ENCODE measurements at places on chromosomes 4 and X.

- no peaks in the 10 kb centered on the region for H3K36me3 ChIP-seq
- no peak overlapping the region for H3K27ac ChIP-seq
- no peak overlapping the region for H3K4me3 ChIP-seq
- H3K27me3 ChIP-seq, result no peaks in the 10 kb centered on the region
- H3K4me1 ChIP-seq, result no peaks in the 10 kb centered on the region
- DNase-seq, result no peak
Observed at GRCh38 chrX:137067147-137067546, 33.4 kb upstream of the GPR101 start.

GRCh38 chr4:146842876-146843275 lies 102.8 kb downstream of the TTC29 start:
- H3K27ac ChIP-seq, result no peak overlapping the region
- DNase-seq, result no peak
- no peaks in the 10 kb centered on the region for H3K4me1 ChIP-seq
- H3K36me3 ChIP-seq, result no peaks in the 10 kb centered on the region
- no peak overlapping the region for H3K4me3 ChIP-seq

DNA sequence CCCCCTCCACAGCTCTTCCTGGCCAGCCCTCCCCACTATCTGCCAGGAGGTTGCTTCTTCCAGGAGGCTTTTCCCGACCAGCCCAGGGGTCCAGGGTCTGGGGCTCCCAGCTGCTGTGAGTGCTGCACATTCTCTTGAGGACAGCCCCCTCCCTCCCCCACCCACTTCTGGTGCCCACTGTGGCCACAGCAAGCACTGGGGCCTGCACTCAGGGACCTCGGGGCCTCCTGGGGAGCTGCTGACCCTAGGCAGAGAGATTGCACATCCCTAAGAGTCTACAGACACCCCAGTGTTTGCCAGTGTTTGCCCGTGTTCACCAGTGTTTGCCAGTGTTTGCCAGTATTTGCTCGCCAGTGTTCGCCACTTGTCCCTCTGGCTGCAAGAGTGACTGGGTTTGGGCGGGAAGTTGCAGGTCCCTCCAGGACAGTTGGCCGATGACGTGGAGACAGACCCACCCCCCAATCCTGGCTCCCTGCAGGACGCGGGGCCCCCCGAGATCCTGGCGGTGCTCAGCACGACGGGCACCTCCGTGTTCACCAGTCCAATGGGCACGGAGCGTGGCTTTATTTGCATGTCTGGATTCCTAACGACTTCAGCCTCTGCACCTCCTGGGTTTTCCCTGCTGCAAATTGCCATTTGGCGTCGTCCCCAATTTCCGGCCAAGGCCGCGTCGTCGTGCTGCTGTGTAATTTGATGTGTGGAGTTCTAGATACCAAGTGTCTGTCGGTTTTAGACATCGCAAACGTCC lies 87.5 kb upstream of the NKX1-1 start:
- no peak overlapping the region for H3K27ac ChIP-seq
- peaks cover 71% of the 10 kb centered on the region for H3K27me3 ChIP-seq
- no peaks in the 10 kb centered on the region for H3K4me1 ChIP-seq
- H3K36me3 ChIP-seq, result no peaks in the 10 kb centered on the region
- no peak overlapping the region for H3K4me3 ChIP-seq
- peak; percentile 57 for DNase-seq

GRCh38 chr4:20899591-20899990 lies 199.3 kb downstream of the PACRGL start:
- no peaks in the 10 kb centered on the region for H3K4me1 ChIP-seq
- DNase-seq, result no peak
- H3K27ac ChIP-seq, result no peak overlapping the region
- H3K36me3 ChIP-seq, result no peaks in the 10 kb centered on the region

- no peaks in the 10 kb centered on the region for H3K27me3 ChIP-seq
- H3K36me3 ChIP-seq, result no peaks in the 10 kb centered on the region
- DNase-seq, result no peak
- H3K4me3 ChIP-seq, result no peak overlapping the region
- H3K27ac ChIP-seq, result no peak overlapping the region
- H3K4me1 ChIP-seq, result no peaks in the 10 kb centered on the region
Observed at GRCh38 chrX:12412561-12412960, 274.3 kb downstream of the FRMPD4 start.

DNA sequence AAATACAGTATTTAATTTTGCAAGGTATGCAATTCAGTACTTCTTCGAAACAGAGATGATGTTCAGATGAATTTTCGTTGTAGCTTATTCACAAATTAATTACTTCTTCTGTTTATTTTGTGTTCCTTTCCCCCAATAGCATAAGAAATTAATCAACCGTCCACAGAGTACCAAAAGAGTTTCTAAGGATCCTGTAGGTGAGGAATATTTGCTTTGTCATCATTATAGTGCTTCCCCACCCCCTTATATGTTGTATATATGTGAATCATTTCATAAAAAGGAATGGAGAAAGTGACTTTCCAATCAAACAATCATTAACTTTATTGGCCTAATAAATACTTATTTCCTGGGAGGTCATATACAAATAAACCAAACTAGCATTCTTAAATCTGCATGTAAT lies 57.6 kb downstream of the DTHD1 start:
- DNase-seq, result no peak
- H3K27ac ChIP-seq, result no peak overlapping the region
- no peaks in the 10 kb centered on the region for H3K27me3 ChIP-seq
- H3K4me1 ChIP-seq, result no peaks in the 10 kb centered on the region
- H3K4me3 ChIP-seq, result no peak overlapping the region

DNA sequence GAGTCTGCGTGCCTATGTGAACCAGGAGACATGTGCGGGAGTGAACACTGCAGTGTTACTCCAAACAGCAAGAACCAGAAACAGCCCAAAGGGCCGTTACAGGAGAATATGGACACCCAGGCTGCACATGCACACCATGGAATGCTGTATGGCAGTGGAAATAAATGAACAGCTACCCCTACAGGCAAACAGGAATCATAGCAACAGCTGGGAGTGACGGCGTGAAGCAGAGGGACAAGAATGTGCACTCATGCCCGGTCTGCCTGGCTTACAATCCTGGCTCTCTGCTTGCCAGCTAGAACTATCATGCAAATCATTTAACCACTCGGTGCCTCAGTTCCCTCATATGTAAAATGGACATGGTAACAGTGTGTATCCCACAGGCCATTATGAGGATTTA lies 16.6 kb downstream of the GPKOW start:
- H3K4me1 ChIP-seq, result no peaks in the 10 kb centered on the region
- H3K36me3 ChIP-seq, result peaks cover 6% of the 10 kb centered on the region

- no peaks in the 10 kb centered on the region for H3K36me3 ChIP-seq
- no peak for DNase-seq
- H3K27ac ChIP-seq, result no peak overlapping the region
- no peak overlapping the region for H3K4me3 ChIP-seq
- no peaks in the 10 kb centered on the region for H3K4me1 ChIP-seq
Observed at GRCh38 chr4:149426461-149426860, 389.2 kb downstream of the IQCM start.

DNA sequence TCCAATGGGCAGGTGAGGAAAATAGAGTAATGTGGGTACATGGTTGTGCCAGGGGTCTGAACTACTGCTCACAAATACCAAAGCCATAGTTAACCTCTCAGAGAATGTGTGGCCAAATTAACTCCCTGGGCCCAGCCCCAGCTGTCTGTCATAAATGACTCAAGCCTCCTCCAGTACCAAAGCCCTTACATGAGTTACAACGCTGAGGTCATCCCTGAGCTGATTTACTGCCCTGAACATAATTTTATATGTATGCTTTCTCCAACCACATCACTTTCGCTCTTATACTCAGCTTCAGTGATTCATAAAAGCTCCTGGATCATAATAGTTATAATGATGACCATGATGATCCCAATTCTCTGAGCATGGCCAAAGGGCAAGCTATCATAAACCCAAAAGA lies 283.9 kb downstream of the NKX6-1 start:
- H3K27me3 ChIP-seq, result no peaks in the 10 kb centered on the region
- no peak overlapping the region for H3K4me3 ChIP-seq

DNA sequence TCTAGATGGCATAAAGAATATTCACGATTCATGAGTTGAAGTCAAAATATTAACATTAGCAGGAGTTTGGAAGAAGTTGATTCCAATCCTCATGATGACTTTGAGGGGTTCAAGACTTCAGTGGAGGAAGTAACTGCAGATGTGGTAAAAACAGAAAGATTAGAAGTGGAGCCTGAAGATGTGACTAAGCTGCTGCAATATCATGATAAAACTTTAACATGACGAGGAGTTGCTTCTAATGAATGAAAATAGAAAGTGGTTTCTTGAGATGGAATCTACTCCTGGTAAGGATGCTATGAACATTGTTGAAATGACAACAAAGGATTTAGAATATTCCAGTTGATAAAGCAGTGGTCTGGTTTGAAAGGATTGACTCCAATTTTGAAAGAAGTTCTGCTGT lies 70.1 kb upstream of the TMLHE start:
- no peak for DNase-seq
- no peak overlapping the region for H3K4me3 ChIP-seq
- no peaks in the 10 kb centered on the region for H3K36me3 ChIP-seq
- no peaks in the 10 kb centered on the region for H3K27me3 ChIP-seq

- H3K4me3 ChIP-seq, result no peak overlapping the region
- no peak overlapping the region for H3K27ac ChIP-seq
- H3K4me1 ChIP-seq, result no peaks in the 10 kb centered on the region
- H3K27me3 ChIP-seq, result no peaks in the 10 kb centered on the region
- H3K36me3 ChIP-seq, result no peaks in the 10 kb centered on the region
Observed at GRCh38 chrX:130343411-130343810, 3.7 kb downstream of the SLC25A14 start.

DNA sequence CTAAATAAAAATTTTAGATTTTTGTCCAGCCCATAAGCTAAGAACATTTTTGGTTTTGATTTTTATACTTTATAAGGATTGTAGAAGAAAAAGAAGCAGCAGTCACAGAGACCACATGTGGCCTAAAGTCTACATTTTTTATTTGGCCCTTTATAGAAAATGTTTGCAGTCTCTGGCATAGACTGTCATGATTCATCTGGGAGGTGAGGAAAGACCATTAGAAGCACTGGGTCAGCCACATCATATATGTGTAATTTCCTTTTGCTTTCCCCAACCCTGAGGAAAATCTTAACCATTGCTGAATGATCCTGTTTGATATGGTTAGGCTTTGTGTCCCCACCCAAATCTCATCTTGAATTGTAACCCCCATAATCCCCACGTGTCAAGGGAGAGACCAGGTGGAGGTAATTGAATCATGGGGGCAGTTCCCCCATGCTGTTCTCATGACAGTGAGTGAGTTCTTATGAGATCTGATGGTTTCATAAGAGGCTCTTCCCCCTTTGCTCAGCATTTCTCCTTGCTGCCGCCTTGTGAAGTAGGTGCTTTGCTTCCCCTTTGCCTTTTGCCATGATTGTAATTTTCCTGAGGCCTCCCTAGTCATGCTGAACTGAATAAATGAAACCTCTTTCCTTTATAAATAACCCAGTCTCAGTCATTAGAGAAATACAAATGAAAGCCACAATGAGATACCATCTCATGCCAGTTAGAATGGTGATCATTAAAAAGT lies 12.1 kb upstream of the COPS4 start:
- no peaks in the 10 kb centered on the region for H3K36me3 ChIP-seq
- H3K27me3 ChIP-seq, result no peaks in the 10 kb centered on the region
- no peaks in the 10 kb centered on the region for H3K4me1 ChIP-seq
- H3K4me3 ChIP-seq, result no peak overlapping the region
- no peak overlapping the region for H3K27ac ChIP-seq
- DNase-seq, result no peak

GRCh38 chr4:162921178-162921785 lies 245.4 kb downstream of the NAF1 start:
- H3K4me3 ChIP-seq, result no peak overlapping the region
- DNase-seq, result no peak
- no peaks in the 10 kb centered on the region for H3K36me3 ChIP-seq
- H3K27ac ChIP-seq, result no peak overlapping the region

DNA sequence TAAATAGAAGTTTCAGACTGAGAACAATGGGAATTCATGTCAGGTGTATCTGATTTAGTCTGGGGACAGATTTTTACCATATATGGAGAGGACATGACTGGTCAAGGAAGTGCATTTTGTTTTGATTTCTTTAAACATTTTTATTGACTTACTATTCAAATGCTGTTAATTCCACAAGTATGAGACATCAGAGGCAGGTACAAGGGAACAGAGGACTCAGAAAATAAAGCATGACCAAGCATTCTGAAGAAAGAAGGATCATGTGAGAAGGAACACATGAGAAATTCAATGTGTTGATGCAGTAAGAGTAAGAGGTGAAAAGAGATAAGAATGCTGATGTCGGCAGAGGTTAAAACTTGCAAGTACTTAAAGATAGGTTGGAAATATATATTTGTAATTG lies 1452.6 kb downstream of the PCDH7 start:
- H3K27ac ChIP-seq, result no peak overlapping the region
- no peaks in the 10 kb centered on the region for H3K36me3 ChIP-seq
- no peak overlapping the region for H3K4me3 ChIP-seq
- H3K27me3 ChIP-seq, result no peaks in the 10 kb centered on the region
- no peak for DNase-seq
- no peaks in the 10 kb centered on the region for H3K4me1 ChIP-seq

GRCh38 chr4:139534287-139534950 lies 21.6 kb downstream of the SETD7 start:
- H3K4me1 ChIP-seq, result peaks cover 35% of the 10 kb centered on the region
- no peak overlapping the region for H3K4me3 ChIP-seq
- no peaks in the 10 kb centered on the region for H3K27me3 ChIP-seq
- no peak for DNase-seq
- H3K27ac ChIP-seq, result peak overlapping the region; percentile 15
- H3K36me3 ChIP-seq, result peaks cover 11% of the 10 kb centered on the region

GRCh38 chr4:26365537-26366150 lies 44.8 kb downstream of the RBPJ start:
- no peak for DNase-seq
- no peaks in the 10 kb centered on the region for H3K36me3 ChIP-seq
- H3K4me1 ChIP-seq, result peaks cover 18% of the 10 kb centered on the region
- no peak overlapping the region for H3K27ac ChIP-seq
- H3K4me3 ChIP-seq, result no peak overlapping the region

DNA sequence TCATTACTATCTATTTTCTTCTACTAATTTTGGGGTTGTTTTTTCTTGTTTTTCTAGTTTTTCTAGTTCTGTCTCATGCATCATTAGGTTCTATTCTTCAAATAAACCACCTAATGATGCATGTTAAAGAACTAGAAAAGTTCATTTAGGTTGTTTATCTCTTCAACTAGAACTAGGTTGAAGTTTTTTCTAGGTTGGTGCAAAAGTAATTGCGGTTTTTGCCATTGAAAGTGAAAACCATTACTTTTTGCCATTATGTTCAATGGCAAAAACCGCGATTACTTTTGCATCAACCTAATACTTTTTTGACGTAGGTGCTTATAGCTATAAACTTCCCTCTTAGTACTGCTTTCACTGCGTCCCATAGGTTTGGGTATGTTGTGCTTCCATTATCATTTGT lies 64.4 kb upstream of the SLC7A3 start:
- H3K36me3 ChIP-seq, result no peaks in the 10 kb centered on the region
- no peaks in the 10 kb centered on the region for H3K4me1 ChIP-seq
- no peak overlapping the region for H3K4me3 ChIP-seq
- DNase-seq, result no peak
- no peaks in the 10 kb centered on the region for H3K27me3 ChIP-seq

Data from tibial artery (tissue), 4 donors.